ENCODE measurements at places on chromosomes 13 and 19.

- DNase-seq: no peak
Measured at GRCh38 chr19:14487370-14488125, 8.4 kb downstream of the GIPC1 start.

DNA sequence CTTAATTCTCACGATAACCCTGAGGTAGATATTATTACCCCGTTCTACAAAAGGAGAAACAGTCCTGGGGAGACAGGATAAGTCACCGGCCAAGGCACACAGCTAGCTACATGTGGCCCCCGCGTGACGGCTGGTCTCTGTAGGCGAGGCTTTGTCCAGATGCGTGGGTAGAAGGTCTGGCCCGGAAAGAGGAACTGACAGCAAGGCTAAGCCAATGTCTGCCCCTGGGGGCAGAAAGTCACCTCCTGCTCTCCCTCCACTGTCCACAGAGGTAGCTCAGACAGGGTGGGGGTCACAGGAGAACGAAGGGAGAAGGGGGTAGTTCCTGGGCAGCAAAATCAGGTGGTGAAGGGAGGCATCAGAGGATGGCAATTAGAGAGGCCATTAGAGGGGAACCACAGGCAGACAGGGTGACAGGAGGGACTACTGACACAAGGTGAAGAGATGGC, 1.8 kb downstream of the APOC4 start:
- DNase-seq: peak; percentile 41

DNA sequence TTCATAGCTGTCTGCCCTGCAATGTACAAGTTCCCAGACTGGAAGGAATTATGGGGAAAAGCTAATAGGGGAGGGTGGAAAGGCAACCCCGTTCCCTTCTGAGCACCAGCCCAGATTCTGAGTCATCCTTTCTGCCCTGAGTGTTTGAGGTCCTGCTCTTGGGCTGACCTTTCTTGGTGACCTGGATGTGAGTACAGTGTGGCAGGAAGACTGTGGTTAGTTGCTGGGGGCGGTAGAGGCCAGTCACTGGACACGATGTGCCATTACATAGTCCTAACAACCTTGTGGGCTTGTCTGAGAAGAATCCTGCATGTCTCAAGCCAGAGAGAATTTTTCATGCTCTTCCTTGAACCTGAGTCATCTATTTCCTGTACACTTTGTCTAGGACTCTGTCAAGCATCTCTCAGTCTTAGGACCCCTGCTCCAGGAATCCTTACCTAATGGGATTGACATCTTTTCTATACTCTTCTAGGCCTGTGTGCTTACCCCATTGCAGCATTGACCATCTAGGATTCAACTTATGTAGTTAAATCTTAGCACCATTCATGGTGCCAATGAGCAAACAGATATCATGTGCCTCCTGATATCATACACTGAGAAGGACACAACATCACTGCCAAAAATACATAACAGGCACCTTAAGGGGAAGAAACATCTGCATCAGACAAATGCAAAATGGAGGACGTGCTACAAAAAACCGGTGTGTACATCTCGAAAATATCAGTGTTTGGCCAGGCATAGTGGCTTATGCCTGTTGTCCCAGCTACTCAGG, 8.1 kb upstream of the ANGPTL4 start:
- DNase-seq: no peak

DNA sequence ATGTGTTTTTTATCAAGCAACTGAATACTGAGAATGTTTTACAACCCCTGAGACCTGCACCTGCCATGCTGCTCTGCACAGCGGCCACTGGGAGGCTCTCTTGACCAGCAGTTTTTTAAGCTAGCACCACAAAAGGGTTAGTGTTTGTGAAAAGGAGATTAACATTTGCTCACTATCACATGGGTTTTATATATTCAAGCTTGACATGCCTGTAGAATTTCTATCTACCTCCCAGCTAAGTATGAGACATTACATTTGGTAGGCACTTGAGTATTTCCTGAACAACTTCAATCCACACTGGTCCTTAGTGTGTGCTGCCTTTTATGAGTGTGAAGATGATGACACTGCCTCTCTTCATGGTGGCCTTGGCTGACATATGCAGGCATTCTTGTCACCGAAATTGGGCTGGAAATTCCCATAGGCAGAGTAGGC, 1238.9 kb downstream of the UQCRFS1 start:
- peak; percentile 7 for DNase-seq

DNA sequence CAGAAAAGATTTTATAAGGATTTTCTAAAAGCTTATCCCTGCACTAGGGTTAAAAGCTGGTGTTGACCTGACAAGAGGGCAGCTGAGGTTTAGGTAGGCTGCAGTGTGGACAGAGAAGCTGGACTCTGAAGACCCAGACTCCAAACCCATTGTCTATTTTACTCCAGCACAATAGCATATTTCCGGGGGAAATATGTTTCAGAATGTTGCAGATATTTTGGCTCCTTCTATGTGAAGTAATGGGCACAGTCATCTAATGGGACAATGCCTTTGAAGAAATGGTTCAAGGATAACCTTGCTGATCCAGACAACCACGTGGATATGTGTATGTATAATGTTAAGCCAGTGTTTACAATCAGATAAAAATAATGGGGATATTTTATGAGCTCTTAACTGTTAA, 173.8 kb upstream of the TSC22D1 start:
- DNase-seq: no peak

- DNase-seq: no peak
Measured at GRCh38 chr19:460877-461720, at the start of gene SHC2. Gene SHC2 (minus strand): TSS chr19:461033. CDS start chr19:460996, 37 bp downstream.

DNA sequence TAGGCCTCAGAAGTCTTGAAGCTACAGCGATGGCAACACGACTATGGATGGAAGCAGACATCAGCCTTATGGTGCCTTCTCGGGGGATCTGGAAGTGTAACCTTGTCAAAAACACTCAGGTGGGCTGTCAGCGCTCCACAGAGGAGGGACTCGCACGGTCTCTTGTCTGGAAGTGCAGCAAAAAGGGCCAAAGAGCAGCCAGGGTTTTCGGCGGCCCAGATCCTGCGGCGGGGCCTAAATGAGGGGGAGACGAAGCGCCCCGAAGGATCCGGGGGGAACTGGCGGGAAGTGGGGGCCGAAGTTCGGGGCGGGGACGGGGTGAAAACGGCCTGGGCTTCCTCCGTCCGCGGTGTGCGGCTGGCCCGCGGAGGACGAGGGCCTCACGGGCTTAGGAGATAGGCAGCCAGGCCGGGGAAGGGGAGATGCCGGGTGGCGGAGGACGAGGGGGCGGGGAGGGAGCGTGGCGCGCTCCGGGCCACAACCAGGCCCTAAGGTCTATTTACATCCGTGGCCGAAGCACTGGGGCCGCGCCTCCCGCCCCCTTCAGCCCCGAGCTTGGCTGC, 637 bp downstream of the RANBP3 start:
- DNase-seq: no peak

DNA sequence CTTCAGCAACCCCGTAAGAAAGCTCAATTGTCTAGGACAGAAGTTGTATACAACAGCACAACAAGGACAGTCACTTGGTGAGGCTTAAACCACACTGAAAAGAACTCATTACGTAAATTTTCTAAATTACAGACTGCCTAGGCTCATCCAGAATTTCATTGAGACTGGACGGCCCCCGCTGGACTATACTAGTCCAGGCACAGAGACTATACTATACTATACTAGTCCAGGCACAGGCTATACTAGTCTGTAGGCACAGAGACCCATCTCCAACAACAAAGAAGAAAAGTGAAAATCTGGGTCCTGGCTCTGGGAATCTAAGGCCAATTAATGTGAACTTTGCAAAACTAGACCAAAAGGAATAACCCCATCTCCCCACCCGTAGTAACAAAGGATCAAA, 700 bp downstream of the ZNF816 start:
- DNase-seq: no peak

GRCh38 chr19:5123646-5124045, 154.7 kb downstream of the KDM4B start:
- DNase-seq: no peak

DNA sequence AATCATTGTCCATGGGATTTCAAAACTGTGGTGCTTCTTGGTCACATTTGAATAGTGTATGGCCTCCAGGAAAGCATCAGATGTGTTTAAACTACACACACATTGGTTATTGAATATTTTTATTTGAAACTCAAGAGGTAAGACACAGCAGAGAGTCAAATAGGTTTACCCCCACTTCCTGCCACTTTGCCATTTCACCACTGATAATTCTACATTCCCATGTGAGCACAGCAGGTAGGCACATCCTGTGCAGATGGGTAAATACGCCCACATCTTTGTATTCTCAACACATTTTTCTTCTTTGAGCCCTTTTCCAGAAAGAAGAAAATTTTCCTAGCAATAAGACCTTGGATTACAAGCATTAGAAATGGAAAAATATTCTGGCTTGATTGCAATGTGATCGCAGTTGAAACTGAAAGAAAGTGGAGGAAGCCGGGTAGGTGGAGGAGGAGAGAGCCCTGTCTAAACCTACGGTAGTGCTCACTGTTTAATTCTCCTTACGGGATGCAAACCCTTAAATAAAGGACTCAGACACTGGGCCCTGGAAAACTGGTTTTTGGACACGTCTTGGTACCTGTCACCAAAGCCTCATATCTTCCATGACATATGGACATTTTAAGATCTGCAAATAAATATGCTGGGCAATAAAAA, 167.7 kb downstream of the COG6 start:
- DNase-seq: no peak

- DNase-seq: no peak
Measured at GRCh38 chr13:46717275-46717674, 79.7 kb downstream of the ESD start.

DNA sequence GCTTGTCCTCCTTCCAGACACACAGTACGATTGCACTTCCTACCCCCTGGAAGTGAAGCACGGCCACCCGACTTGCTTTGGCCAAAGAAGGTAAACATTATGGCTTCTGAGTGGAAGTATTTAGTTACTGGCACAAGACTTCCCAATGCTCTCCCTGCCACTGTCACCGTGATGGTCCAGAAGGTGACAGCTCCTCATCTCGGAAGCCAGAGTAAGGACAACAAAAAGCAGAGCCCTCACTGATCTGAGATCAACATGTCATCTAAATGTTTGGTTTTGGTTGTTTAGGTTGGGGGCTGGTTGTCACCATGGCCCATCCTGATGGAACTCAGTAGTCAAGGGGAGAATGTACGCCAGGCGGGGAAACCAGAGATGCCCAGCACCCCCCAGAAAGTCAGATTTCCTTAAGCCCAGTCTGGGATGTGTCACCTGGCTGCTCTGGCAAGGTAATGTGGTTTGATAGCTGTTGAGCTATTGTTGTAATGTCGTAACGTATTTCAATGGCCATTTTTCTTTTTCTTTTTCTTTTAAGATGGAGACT, 170.1 kb upstream of the ZNF536 start:
- no peak for DNase-seq

GRCh38 chr19:3020321-3020960, 8.6 kb downstream of the TLE2 start:
- no peak for DNase-seq

- DNase-seq: no peak
Measured at GRCh38 chr13:43520351-43520750, 266.4 kb downstream of the ENOX1 start.

- no peak for DNase-seq
Measured at GRCh38 chr13:24050292-24050711, 110.2 kb upstream of the SPATA13 start.

GRCh38 chr13:37138169-37138568, 32.7 kb upstream of the CSNK1A1L start:
- DNase-seq: no peak

DNA sequence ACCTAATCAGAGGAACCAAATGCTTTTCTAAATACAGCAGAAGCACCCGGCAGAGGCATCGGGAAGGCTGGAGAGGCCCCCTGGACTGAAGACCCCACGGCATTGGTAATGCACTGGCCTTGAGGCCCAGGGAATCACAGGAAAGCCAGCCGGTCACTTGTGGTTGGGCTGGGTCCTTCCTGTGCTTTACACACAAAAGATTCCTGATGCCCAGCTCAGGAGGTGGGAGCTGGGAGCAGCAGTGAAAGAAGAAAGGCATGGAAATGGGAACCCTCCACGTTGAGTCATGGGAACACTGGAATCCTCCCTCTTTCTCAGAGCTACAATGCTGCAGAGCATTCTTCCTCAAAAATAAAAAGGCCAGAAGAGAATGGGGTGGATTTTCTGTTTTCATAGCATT, 126.4 kb downstream of the TNFRSF19 start:
- DNase-seq: no peak

- no peak for DNase-seq
Measured at GRCh38 chr19:1253514-1254080, 5.2 kb downstream of the MIDN start.

DNA sequence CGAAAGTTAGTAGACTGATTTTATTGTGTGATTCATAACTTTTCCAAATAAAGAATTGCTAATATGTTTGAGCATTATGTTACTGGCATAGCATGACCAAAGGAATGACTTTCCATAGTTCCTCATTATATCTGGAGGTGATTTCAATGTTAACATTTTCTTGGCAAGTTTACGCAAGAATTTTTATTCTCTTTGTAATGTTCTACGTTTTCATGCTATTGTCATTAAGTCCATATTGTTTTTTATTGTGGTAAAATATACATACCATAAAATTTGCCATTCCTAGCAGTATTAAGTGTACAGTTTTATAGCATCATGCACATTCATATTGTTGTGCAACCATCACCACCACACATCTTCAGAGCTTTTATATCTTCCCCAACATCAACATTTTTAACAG, 14.8 kb downstream of the KCTD12 start:
- no peak for DNase-seq

GRCh38 chr13:108827646-108828045, 198.2 kb downstream of the MYO16 start:
- DNase-seq: no peak

DNA sequence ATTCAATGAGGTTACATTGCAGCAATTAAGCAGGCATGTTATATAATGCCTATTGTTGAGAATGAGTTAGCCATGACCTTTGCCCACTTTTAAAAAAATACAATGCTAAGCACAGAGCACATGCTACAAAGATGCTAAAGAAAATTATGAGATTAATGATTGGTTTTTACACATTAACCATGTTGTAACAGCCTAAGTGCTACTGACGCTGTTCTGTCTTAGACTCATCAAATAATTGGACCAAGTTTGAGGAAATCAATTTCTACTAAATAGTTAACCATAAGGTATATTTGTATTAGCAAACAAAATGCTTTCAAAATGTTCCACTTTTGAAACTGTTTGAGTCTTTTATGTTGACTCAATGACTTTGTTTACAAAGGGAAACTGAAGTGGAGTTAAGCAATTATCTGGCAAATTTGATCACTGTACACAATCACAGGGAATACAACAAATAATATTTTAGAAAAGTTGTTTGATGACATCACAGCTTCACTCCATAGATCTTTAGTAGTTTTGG, 14.3 kb downstream of the MIR17HG start:
- no peak for DNase-seq

- DNase-seq: no peak
Measured at GRCh38 chr19:37980419-37981170, 73.6 kb downstream of the SIPA1L3 start.

GRCh38 chr19:3163230-3163886, 15.2 kb upstream of the S1PR4 start:
- peak; percentile 66 for DNase-seq

GRCh38 chr13:28753208-28753892, 34.6 kb upstream of the SLC46A3 start:
- DNase-seq: no peak

GRCh38 chr19:13234518-13234917, 84.3 kb downstream of the IER2 start:
- DNase-seq: no peak

Measured in substantia nigra (tissue), 51 donors.